ENCODE measurements at places on chromosomes 6 and 20. TPM values are rescaled to one million over a fixed set of nuclear protein-coding genes. Genes with fewer than 3 reads are reported as not detected.

Gene MTG2
- 22.5 TPM for total RNA-seq

Gene C20orf141
- not detected for total RNA-seq

Gene ZSCAN23
- 2.4 TPM for total RNA-seq

Gene FNDC11
- 0.26 TPM for total RNA-seq

Gene FOXS1
- total RNA-seq: not detected

Data from bronchial epithelial cell (primary cell).